Neural progenitor cell (in vitro differentiated cells): ENCODE measurements at places on chromosomes 1 and 21.

DNA sequence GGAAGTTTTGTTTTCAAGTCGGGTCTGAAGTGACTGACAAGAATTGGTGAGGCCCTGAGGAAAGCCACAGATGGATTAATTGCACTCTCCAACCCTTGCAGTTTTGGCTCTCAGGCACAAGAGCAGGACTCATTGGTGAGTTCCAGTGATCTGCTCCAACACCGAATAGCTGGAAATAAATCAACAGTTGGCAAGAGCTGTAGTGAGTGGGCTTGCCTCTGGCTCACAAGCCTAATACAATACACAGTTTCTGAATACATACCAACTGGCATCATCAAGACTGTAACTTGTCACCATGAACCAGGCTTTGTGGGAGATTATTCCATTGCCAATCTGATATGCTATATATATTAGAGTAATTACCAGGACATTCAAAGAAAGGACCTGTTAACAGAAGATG, 131.6 kb downstream of the GRIK1 start:
- DNase-seq: no peak

DNA sequence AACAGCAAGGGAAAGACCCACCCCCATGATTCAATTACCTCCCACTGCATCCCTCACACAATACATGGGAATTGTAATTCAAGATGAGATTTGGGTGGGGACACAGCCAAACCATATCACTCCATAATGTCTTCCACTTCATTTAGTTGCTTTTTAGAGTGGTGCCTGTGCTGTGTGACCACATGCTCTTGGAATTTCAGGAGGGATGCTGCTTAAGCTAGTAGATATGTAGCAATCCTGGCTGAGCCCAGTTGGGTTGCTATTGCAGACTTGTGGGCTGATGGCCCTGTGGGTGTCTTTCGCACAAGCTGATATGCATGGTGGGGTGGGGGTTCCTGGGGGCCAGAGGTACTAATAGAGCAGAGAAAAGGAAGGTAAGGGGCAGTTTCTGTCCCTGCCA, 160.4 kb upstream of the SYT6 start:
- DNase-seq: no peak

GRCh38 chr1:172163498-172164215, 256.8 kb upstream of the C1orf105 start:
- no peak for DNase-seq

DNA sequence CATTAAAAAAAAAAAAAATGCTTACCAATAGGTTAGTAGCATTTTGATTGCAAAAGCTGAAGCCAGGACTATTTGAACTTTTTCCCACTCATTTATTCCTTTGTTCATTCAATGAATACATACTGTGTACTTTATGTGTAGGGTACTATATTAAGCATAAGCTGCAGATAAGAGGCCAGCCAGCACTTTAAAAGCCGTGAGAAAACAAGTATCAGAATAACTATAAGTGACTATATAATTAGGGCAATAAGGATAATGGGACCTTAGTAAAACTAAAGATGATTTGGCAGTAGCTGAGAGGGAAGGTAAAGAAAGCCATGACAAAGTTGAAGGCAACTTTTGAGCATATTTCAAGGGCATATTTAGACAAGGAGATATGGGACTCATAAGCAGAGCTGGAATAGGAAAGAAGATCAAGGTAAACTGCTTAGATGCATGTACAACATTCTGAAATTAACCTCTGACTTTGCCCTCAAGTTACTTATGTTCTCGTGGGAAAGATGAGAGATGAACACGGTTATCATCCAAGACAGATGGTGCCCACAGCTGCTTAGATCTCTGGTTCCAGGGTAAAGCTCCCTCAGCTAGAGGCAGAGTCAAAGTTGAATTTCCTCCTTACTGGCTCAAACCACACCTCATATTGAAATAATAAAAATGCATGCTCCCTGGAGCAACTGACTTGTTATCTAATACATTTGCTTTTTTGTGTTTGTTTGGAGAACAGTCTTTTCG, 44.0 kb upstream of the FMO2 start:
- no peak for DNase-seq

DNA sequence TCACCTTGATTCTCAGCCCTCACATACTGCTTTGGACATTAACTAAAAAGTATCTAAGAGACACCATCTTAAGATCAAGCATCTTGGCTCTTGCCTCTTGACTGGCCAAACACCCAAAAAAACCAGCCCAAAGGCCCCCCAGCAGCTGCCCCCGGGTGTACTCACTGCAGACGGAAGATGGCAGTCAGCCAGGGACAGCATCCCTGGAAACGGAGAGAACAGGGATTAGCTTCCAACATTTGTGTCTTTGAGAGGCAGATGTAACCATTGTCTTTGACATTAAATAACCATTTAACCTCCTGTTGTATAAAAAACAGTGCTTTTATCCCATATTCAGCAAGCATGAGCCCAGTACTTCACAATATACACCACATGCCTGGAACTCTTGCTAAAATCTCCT, 11.3 kb downstream of the TMEM63A start:
- DNase-seq: no peak

- no peak for DNase-seq
These were observed 34.0 kb downstream of the GLIS1 start for GRCh38 chr1:53704804-53705445.

DNA sequence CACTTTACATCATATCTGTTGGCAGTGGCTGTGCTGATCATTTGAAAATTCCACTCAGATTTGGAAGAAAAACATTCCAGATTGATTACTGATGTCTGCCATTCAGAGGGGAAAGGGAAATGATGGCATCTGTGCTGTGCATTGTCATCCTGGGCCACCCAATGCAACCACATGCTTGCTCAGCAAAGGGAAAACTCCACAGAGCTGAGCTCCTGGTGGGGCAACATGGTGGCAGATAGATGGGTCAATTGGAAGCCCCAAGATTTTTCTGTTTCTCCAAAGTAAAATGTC, 11.8 kb downstream of the OXCT2 start:
- no peak for DNase-seq
